ENCODE measurements at places on chromosomes 11 and 22.

DNA sequence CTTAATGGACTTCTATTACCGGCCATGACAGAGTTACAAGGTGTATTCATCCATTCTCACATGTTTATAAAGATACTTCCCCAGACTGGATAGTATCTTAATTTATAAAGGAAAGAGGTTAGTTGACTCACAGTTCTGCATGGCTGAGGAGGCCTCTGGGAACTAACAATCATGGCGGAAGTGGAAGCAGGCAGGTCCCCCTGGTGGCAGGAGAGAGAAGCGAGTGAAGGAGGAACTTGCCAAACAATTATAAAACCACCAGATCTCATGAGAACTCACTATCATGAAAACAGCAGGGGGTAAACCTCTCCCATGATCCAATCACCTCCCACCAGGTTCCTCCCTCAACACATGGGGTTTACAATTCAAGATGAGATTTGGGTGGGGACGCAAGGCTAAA lies 170.0 kb upstream of the PDGFD start:
- DNase-seq, result no peak

DNA sequence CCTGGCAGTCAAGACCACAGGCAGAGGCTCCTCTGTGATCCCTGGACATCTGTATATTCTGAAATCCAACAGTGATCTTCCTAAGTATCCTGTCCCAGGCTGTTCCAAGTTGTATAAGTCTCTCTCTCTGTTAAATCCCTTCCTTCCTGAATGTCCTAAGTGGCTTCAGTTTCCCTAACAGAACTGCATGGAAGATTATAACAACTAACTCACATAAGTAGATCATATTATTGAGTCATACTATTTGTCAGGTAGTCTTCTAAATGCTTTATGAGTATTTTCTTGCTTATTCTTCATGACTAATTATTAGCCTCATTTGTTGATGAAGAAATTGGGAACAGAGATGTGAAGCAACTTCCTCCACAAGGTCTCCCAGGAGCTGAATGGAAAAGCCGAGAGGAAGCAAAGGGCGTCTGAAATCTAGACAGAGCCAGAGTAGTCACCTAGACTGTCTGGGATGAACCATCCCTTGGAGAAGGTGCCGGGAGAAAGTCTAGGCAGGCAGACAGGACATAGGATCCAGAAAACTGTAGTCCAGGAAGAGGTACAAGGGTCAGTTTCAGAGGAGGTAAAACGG lies 93.2 kb upstream of the FAT3 start:
- no peak for DNase-seq

DNA sequence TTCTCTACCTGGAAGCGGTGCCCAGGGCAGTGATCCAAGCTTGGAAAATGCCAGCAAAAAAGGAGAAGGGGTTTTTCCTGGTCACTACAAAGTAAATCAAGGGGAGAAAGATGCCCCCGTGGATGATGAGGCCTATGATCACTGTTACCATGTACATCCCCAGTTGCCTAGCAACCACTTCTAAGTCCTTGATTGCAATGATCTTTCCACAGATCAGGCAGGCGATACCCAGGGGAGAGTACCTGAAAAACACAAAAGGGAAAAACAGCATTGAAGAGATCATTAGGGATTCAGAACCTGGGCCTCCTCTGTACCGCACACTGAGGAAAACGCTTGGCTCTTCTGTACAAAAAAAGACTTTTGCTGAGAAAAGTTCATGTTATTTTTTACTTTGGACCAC lies 127.1 kb downstream of the SLC1A2 start:
- no peak for DNase-seq

DNA sequence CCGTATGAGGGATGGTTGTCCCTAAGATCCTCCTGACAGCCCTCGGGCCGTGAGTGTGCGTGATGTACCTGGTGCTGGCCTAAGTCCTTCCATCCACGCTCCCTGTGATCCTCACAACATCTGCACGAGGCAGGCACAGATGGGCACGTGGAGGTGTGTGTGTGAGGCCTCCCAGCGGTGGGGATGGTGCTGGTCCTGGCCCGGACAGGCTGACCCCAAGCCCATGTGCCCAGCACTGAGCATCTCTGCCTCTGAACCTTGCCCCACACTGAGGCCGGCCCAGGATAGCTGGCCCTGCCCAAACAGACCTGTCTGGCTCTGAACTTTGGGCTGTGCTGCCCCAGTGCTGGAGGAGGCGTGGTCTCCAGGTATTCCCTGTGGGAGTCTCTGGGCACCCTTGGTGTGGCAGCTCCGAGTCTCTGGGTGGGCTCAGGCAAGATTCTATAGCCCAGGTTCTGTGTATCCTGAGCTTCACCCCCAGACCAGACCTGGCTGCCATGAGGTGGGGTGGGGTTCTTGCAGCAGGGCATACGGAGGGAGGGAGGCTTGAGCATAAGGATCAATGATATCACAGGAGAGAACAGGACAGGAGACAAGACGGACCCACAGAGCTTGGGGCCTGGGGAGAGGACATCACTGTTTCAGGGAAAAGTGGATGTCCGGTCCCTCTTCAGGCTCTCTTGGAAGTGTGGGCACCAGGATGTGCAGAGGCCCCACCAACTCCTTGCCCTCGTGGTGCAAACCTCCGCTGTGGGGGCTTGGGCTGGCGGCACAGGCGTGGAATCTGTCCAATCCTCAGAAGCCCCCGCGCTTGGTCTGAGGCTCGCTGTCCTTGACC lies 881.8 kb downstream of the BRD1 start:
- DNase-seq, result no peak

DNA sequence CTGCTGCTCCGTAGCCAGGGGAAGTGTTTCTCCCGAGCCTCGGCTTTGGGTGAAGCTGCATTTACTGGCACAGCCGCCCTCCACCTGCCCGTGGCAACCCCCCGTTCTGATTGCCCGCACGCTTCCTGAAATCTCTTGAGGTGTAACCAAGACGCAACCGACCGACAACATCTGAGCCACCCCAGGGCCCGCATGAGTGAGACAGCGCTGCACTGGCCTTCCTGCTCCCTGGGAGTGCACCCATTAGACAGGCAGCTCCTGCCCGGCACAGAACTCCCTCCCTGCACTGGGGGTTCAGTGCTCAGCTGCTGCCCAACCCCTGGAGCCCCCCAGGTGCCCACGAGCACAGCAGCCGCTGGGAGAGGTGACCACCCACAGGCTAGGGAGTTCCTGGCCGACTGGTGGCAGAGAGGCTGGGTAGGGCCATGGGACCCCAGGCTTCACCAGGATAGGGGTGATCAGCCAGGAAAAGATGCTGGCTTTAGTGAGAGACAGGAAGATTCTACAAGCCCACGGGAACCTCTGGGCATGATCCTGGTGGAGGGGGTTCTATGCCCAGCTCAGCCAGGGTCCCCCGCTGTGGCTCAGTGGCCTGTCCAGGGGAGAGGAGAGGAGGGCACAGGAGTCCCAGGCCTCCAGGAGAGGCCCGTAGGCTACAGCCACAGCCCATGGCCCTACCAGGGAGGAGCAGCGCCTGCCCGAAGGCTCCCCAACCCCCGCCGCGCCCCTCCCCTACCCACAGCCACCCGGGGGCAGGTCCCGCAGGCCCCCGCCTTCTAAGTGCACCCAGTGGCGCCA lies 14.6 kb downstream of the PLXNB2 start:
- DNase-seq, result no peak

DNA sequence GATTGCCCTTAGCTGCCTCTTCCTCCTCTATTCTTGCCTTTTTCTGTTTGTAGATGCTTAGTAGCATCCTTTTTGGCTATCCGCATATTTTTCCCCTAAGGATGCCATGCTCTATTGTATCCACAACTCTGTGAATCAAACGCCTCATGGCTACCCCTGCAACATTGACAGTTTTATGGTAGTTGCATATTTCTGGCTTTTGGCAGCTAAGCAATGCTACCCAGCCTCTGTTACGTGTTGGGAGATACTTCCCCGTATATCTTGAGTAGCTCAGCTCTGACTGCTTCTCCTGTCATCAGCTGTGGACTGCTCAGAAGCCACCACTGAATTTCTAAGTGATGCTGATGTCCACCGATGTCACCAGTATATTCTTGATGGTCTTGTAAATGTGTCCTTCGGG lies 15.1 kb upstream of the SLC3A2 start:
- no peak for DNase-seq
